ENCODE measurements at places on chromosomes 16 and 17.

DNA sequence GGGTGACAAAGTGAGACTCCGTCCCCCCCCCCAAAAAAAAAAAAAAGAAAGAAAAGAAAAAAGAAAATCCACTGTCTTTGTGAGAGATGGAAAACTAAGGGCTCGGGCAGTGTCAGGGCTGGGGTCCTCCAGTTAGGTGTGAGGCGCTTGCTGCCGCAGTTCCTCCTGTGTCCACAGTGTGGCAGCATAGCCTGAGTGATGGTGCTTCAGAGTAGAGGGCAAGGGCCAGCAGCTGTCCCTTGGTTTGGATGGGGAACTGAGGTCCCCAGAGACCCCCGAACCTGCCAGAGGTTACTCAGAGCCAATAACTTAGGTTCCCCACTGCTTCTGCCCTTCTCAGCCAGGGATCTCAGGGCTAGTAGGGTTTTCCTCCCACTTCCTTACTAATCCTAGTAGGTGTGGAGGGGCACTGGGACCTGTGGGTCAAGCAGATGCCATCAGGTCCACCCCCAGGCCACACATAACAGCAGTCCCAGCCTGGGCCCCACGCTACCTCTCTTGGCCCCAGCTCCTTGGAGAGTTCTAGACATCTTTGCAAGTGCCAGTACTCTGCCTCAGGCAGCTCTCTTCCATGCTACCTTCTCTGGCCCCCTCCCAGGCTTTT is 7.9 kb upstream of the LLGL1 start:
- peak; percentile 34 for DNase-seq

DNA sequence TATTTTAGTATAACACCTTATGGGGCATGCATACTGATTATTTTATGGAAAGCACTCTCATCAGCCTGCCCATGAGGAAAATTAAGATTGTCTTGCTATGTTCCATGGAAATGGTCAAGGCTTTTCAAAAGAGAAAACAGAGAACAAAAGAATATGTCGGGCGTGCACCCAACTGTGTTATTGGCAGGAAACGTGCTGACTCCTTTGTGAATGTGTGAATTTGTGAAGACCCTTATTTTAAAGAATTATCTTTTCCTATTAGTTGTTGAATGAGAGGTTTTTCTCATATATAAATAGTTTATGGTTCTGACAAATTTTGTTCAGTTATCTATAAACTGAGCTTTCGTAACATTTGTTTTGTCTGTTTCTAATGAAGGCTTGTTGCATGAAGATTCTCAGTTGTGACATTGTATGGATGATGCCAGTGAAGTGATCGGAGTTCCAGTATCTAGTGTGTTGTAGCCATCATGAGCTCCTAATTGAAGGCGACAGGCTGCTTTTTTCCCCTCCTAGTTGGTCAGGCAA is 180.0 kb downstream of the BCAS3 start:
- DNase-seq = no peak

- no peak for DNase-seq
These were observed 7.1 kb downstream of the TFAP4 start for GRCh38 chr16:4265676-4266075.

DNA sequence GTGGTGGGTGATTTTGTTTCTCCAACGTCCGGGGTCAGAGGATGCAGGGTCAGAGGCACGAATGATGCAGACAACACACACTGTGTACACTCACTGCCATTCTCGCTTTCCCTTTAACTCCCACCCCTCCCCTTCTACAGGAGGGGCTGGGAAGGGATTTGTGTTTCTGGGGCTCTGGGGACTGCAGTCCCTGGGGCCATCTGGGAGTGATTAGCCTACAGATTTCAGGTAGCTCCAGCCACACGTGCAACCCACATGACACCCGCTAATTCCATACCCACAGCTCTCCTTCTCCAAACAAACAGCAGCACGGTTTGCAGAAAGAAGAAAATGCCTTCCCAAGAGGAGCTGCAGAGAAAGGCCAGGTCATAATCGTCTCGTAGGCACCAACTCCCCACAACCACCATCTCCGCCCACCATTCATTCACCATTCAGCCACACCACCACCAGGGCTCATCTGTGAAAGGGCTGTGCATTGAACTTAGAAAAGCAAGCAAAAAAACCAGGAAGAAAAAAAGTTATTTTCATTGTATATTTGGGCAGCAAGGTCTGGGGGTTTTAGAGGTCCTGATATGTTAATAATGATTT is 9.4 kb upstream of the SOX9 start:
- no peak for DNase-seq

Measured in T-cell (primary cell).